ENCODE measurements at places on chromosomes 6 and 20.
A peak's percentile ranks its signal among the peaks of the same experiment; 100 is the strongest.

GRCh38 chr20:48470141-48470540, 357.7 kb downstream of the PREX1 start:
- no peak for DNase-seq

GRCh38 chr20:14672066-14672465, 334.7 kb upstream of the FLRT3 start:
- no peak for DNase-seq

DNA sequence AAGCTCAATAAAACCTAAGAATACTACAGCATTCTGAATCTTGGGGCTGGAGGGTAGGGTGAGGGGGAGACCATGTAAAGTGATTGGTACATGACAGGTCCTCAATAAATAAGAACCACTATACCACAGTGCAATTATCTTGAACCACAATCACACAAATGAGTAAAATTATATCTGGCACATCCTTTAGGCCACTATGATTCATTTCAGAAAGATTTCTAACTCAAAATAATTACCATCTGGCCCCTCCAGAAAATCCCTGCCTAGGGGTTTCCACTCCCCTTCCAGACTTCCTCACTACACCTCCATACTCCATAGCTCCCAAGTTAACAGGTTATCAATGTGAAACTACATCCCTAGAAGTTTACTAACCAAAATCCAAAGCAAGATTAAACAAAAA, 19.7 kb downstream of the AKIRIN2 start:
- no peak for DNase-seq

GRCh38 chr6:148928811-148929210, 182.0 kb downstream of the UST start:
- no peak for DNase-seq

DNA sequence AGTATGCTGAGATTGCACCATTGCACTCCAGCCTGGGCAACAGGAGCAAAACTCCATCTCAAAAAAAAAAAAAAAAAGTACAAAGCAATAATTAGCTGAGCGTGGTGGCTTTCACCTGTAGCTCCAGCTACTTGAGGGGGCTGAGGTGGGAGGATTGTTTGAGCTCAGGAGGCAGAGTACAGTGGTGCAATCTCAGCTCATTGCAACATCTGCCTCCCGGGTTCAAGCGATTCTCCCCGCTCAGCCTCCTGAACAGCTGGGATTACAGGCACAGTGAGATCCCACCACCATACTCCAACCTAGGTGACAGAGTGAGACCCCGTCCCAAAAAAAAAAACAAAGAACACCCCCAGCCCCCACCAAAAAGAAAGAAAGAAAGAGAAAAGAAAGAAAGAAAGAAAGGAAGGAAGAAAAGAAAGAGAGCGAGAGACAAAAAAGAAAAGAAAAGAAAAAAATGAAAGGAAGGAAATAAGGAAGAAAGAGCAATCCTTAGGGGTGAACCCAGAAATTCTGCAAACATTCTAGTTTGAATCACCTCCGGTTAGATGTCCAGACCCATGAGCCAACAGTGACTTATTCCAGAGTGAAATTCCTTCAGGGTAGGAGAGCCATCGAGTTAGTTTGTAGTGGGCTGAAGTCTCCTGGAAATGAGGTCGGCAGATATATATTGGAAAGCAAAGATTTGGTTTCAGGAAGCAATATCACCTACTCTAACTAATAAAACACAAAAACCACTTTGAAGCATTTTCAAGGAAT, 3.2 kb upstream of the RIPOR3 start:
- no peak for DNase-seq

- no peak for DNase-seq
Observed at GRCh38 chr6:39301606-39302005, 12.6 kb downstream of the KCNK17 start.

- DNase-seq, result peak; percentile 30
Observed at GRCh38 chr20:3209257-3209945, at the start of gene ITPA. Gene ITPA (plus strand): TSS chr20:3209498. CDS start chr20:3209552, 54 bp downstream.

DNA sequence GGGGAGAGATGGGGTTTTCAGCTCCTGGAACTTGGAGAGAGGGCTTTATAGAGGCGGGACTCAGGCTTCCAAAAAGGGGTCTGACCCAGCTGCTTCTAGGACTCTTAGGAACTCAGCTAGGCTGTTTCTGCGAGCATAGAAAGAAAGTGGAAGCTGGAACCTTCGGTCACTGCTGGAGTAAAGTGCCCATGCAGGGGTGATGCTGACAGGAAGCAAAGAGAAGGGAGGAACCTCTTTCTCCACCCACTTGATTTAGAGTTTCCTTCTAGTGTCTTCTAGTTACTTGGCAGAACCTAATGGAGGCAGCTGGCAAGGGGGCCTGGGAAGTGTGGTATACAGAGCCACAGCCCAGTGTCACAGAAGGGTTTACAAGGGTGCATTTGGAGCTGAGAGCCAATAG, 283.6 kb downstream of the QKI start:
- no peak for DNase-seq

DNA sequence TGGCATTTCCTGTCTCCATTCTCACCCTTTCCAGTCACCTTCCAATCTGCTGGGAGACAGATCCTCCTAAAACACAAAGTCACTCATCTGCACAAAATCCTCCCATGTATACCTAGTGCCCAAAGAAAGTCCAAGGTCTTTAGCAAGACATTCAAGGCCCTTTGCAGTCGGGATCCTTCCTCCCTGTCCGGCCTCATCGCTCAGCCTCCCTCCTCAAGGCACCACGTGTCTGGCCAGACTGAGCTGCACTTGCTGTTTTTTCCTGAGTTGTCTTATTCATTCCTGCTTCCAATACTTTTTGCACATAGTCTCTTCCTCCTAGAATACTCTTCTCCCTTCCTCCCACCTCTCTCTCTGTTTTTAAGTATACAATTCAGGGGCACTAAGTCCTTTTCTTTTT, 1.4 kb downstream of the TRIM15 start:
- DNase-seq, result no peak

DNA sequence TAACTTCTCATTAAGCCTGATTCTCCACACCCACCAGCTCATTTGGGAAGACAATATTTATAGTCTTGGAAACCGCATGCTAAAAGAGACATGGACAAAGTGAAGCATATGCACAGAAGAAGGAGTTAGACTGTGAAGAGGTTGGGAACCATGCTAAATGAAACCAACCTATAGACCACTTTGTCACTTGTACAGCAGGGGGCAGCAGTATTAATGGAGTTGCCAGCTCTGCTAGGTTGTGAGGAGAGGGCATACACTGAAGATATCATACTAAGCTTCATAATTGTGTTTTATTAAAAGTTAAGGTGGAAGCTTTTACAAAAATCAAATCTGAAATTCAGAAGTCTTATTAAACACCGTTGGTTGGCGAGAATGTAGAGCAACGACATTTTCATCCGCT, 38.3 kb upstream of the HMGCLL1 start:
- DNase-seq, result no peak

DNA sequence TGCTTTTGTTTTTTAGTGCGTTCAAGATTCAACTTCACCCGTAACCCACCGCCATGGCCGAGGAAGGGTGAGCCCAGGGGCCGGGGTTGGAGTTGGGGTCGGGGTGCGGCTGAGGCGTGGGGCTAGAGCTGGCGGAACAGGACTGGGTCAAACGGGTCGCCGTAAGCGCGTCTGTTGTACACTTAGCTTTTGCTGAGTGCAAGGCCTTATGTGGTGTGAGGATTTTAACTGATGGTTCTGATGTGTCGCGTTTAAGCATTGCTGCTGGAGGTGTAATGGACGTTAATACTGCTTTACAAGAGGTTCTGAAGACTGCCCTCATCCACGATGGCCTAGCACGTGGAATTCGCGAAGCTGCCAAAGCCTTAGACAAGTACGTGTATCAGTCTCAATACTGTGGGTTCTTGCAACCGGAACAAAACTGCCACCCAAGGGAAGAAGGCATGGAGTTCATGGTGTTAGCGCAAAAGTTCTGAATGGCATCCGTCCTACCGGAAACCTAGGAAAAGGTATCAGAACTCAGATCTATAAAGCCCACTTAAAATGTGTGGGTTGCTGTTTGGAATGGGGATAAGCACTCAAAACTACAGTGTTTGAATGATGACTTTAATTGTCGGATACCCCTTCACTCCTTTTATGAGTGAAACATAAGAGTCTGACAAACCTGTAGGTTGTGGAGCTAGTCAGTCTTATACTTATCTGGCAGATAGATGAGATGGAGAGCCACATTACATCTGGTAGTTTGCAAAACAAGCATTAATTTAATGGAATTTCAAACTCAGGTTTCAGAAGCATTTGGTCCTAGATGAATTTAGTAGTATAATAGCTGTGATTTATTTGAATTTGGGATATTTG, 574 bp downstream of the RPS12 start:
- no peak for DNase-seq
